Breast epithelium (tissue), 4 donors: ENCODE measurements at places on chromosomes 6 and 20. TPM values are rescaled to one million over a fixed set of nuclear protein-coding genes. Genes with fewer than 3 reads are reported as not detected.

Gene THEMIS
- 0.96 TPM for total RNA-seq

Gene DYNLRB1
- 77.7 TPM for total RNA-seq

Gene SIRPA
- 53.9 TPM for total RNA-seq

Gene SNAP25
- total RNA-seq, result 1.6 TPM

Gene VGLL2
- not detected for total RNA-seq

Gene ELOVL2
- total RNA-seq, result 11.1 TPM

Gene ERVFRD-1
- 0.80 TPM for total RNA-seq

- no peak for DNase-seq
- H3K36me3 ChIP-seq, result no peaks in the 10 kb centered on the region
- H3K27me3 ChIP-seq, result no peaks in the 10 kb centered on the region
- H3K27ac ChIP-seq, result no peak overlapping the region
- H3K4me1 ChIP-seq, result no peaks in the 10 kb centered on the region
Observed at GRCh38 chr6:13331516-13332348, 3.4 kb upstream of the TBC1D7 start.

- DNase-seq, result no peak
- H3K4me1 ChIP-seq, result no peaks in the 10 kb centered on the region
- no peaks in the 10 kb centered on the region for H3K36me3 ChIP-seq
- H3K27ac ChIP-seq, result no peak overlapping the region
Observed at GRCh38 chr6:119324718-119325117, 24.8 kb downstream of the MAN1A1 start.

- no peaks in the 10 kb centered on the region for H3K36me3 ChIP-seq
- DNase-seq, result no peak
- no peaks in the 10 kb centered on the region for H3K4me1 ChIP-seq
- no peak overlapping the region for H3K4me3 ChIP-seq
Observed at GRCh38 chr6:5403076-5403475, 141.8 kb downstream of the FARS2 start.

DNA sequence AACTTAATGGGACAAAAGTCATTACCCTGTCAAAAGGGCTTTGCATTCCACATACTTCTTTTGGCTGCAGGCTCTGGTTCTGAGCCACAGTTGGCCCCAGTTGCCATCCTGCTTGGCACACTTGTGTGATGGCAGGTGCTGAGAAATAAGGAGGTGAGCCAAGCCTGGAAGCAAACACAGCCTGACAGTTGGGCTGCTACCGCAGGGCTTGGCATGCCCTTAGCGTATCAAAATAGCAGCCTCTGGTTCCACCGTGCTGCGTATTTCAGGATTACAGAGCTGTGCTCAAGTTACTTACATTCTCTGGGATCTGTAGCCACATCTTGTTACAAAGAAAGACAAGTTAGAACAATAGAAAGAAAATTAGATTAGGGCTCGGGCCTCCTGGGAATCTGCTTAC lies 11.1 kb downstream of the MTHFD1L start:
- H3K4me3 ChIP-seq, result no peak overlapping the region
- no peaks in the 10 kb centered on the region for H3K27me3 ChIP-seq
- no peaks in the 10 kb centered on the region for H3K36me3 ChIP-seq

DNA sequence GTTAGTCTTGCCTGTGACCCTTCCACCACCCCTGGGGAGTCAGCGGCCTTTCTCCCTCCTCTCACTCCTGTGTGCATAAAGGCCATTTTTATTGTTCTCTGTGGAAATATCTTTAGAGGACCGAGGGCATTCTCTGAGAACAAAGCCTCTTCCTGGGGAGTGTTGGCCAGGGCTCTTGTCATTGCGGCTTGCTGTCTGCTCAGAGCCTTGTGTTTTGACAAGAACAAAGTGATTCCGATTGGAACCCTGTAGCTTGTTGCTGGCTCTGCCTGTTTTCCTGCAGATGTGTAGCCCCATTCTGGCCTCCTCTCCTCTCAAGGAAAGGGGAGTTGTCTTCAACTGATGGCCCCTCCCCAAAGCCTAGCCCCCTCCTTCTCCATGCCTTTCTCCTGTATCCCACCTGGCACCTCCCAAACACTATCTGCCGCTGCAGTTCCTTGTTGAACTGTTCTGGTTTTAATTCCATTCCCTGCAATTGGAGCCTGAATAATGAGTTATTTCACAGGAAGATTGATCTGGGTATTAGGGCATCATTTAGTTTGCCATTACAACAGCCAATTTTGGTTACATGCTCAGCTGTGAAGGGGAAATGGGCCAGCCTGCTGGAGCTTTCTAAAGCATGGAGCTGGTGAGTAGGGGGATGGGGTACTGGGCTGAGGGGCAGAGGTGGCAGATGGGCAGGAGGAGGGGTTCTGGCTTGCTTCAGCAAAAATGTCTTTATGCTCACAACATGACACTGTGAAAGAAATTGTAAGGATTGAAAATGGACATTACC lies 252.5 kb downstream of the LRFN2 start:
- DNase-seq, result no peak
- H3K27me3 ChIP-seq, result peaks cover 15% of the 10 kb centered on the region
- no peaks in the 10 kb centered on the region for H3K4me1 ChIP-seq

GRCh38 chr6:72418495-72418894 lies 203.4 kb upstream of the KCNQ5 start:
- H3K27me3 ChIP-seq, result no peaks in the 10 kb centered on the region
- no peak overlapping the region for H3K4me3 ChIP-seq
- no peaks in the 10 kb centered on the region for H3K4me1 ChIP-seq

DNA sequence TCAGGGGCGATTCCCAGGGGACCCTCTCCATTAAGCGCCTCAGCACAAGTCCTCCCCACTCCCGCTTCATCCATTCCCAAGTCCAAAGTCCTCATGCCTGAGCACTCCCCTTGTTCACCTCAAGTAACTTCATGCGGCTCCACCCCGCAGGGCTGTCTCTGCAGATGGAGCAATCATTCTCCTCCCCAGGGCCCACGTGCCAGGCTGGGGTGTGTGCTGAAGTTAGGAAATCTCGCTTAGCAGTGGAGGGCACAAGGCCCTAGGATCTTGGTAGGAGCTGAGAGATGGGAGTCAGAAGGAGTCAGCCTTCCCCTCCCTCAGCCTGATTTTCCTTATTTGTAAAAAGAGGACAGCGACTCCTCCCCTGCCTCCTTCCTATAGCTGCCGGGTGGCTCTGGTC lies 3.5 kb downstream of the TGM3 start:
- H3K36me3 ChIP-seq, result no peaks in the 10 kb centered on the region
- H3K4me3 ChIP-seq, result no peak overlapping the region
- H3K4me1 ChIP-seq, result no peaks in the 10 kb centered on the region
- H3K27ac ChIP-seq, result no peak overlapping the region

DNA sequence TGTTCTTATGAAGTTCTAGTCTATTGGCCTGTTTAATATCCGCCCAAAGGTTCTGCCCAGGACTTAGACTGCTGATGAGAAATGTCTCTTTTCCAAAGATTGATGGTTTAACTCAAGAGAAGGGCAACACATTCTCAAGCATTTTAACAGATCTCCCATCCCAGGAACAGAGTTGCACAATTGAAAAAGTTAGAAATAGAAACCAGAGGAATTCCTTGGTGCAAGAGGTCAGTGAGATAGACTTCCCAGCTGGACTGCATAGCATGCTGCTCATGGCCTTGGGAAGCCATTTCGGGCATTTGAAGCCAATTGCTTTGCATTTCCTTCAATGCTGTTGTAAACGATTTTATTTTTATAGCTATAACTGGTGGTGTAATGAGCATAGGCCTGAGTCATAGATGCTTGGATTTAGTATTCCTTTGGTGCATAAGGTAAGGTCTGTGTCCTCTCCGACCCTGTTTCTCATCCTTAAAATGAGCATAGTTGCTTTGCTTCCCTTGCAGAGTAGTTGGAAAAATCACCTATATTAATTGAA lies 292.2 kb upstream of the JAG1 start:
- DNase-seq, result no peak
- H3K27me3 ChIP-seq, result no peaks in the 10 kb centered on the region
- no peaks in the 10 kb centered on the region for H3K36me3 ChIP-seq
- H3K4me1 ChIP-seq, result no peaks in the 10 kb centered on the region

GRCh38 chr6:44278315-44278714 lies 8.1 kb downstream of the TMEM151B start:
- H3K36me3 ChIP-seq, result no peaks in the 10 kb centered on the region
- H3K4me1 ChIP-seq, result no peaks in the 10 kb centered on the region
- H3K27ac ChIP-seq, result no peak overlapping the region
- DNase-seq, result no peak
- H3K4me3 ChIP-seq, result no peak overlapping the region

DNA sequence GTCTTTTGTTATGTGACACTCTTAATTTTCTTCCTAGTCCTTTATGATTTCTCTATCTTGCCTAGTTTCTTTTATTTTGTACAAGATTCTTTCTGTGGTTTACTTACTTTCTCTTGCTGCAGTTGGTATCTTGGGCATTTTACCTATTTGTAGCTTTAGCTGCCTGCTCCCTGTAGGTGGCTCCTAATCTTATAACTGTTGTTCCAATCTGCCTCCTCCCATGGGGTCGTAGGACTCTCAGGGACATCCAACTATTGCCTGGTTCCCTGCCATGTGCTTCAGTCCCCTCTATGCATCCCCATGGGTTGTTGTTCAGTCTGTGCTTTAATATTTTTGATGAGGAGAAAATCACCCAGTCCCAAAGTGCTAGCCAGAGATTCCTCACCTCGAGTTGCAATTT lies 31.4 kb downstream of the RIN2 start:
- no peaks in the 10 kb centered on the region for H3K36me3 ChIP-seq
- H3K27ac ChIP-seq, result no peak overlapping the region
- no peak overlapping the region for H3K4me3 ChIP-seq
- H3K4me1 ChIP-seq, result peaks cover 21% of the 10 kb centered on the region
- no peaks in the 10 kb centered on the region for H3K27me3 ChIP-seq

GRCh38 chr20:57102160-57102559 lies 164.3 kb downstream of the BMP7 start:
- H3K4me3 ChIP-seq, result no peak overlapping the region
- no peaks in the 10 kb centered on the region for H3K36me3 ChIP-seq
- H3K4me1 ChIP-seq, result no peaks in the 10 kb centered on the region
- no peak for DNase-seq
- H3K27ac ChIP-seq, result peak overlapping the region; percentile 80

DNA sequence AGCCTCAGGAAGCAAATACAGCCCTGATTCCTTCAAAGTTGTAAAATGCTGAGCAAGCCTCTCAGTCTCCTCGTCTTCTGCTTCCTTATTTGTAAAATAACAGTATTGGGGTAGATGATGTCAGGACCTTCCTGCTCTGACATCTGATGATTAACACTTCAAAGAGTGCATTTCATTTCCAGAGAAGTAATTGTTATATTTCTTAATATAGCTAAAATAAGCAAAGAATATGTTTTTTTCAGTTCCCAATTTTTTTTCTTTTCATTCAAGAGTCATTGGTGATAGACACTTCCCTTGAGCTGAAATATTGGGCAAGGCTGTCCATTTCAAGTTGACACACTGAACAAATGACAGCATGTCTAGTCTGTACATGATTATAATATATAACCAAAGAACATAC lies 53.4 kb downstream of the SLX4IP start:
- no peaks in the 10 kb centered on the region for H3K36me3 ChIP-seq
- no peak for DNase-seq
- H3K27me3 ChIP-seq, result no peaks in the 10 kb centered on the region
- H3K4me1 ChIP-seq, result no peaks in the 10 kb centered on the region
- no peak overlapping the region for H3K27ac ChIP-seq

DNA sequence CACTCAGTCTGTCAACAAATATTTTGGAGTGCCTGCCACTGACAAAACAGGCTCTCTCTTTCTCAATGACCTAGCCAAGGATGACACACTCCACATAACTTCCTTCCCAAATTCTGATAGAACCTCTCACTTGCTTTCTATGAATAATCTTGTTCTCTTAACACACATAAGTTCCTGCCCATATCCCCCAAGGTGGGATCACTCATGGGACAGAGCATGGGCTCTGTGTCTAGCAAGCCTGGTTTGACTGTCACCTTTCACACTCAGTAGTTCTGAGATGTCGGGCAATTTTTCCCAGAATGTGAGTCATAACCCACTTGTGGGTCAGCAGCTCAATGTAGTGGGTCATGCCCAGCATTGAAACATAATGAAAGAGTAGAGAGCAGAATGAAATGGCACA lies 78.1 kb downstream of the LRFN2 start:
- H3K36me3 ChIP-seq, result no peaks in the 10 kb centered on the region
- no peak overlapping the region for H3K27ac ChIP-seq
- DNase-seq, result no peak
- H3K4me1 ChIP-seq, result no peaks in the 10 kb centered on the region
- H3K4me3 ChIP-seq, result no peak overlapping the region
- H3K27me3 ChIP-seq, result no peaks in the 10 kb centered on the region

- no peaks in the 10 kb centered on the region for H3K36me3 ChIP-seq
- H3K4me3 ChIP-seq, result no peak overlapping the region
- no peak for DNase-seq
- no peaks in the 10 kb centered on the region for H3K27me3 ChIP-seq
Observed at GRCh38 chr6:16437984-16438383, 199.6 kb downstream of the GMPR start.

DNA sequence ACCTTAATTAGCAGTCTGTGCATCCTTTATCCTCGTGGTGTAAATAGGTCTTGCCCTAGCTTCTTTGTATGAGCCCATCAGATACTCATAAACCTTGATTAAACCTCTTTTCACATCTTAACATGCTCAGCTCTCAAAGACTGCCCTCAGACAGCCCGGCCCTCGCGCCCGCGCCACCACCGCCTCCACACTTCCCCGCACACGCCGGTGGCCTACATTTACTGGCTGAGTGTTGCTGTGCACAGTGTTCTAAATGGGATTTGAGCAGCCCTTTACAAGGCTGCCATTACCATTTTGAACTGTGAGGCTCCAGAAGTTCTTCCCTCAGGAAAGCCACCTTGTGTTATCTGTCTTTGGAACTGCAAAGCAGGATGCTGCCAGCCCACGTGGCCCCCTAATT lies 63.0 kb upstream of the INSM1 start:
- H3K27me3 ChIP-seq, result no peaks in the 10 kb centered on the region
- H3K4me1 ChIP-seq, result no peaks in the 10 kb centered on the region
- no peak overlapping the region for H3K4me3 ChIP-seq

DNA sequence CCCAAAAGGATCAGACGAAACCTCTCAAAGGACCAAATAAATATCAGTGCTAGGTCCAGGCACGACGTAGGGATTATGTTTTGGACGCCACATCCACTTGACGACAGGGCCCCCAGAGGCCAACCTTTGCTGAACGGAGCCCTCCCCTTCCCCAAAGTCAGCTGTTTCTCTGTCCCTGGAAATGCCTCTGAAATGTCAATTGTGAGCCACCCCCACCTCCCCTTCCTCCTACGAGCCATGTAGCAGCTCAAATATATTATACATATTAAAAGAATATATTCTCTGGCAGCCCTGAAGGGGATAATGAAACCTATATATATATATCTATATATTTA lies 39.6 kb upstream of the BLCAP start:
- H3K4me3 ChIP-seq, result no peak overlapping the region
- peaks cover 63% of the 10 kb centered on the region for H3K27me3 ChIP-seq
- DNase-seq, result no peak
- H3K27ac ChIP-seq, result no peak overlapping the region
- no peaks in the 10 kb centered on the region for H3K4me1 ChIP-seq

- H3K4me1 ChIP-seq, result no peaks in the 10 kb centered on the region
- DNase-seq, result no peak
- no peak overlapping the region for H3K4me3 ChIP-seq
- H3K27me3 ChIP-seq, result no peaks in the 10 kb centered on the region
- H3K27ac ChIP-seq, result no peak overlapping the region
Observed at GRCh38 chr6:11878029-11878428, 99.4 kb upstream of the ADTRP start.
